ENCODE measurements at places on chromosomes 12 and 14. TPM values are rescaled to one million over a fixed set of nuclear protein-coding genes. Genes with fewer than 3 reads are reported as not detected.

TOMM20L gene
- total RNA-seq, result not detected

MIP gene
- total RNA-seq, result not detected

DYNLL1 gene
- 236 TPM for total RNA-seq

COX8C gene
- total RNA-seq, result not detected

NGB gene
- not detected for total RNA-seq

TUNAR gene
- not detected for total RNA-seq

MLF2 gene
- 110 TPM for total RNA-seq

CTSG gene
- 3.6 TPM for total RNA-seq

NPAS3 gene
- 4.3 TPM for total RNA-seq

- DNase-seq, result no peak
These were observed 209.6 kb downstream of the NUAK1 start for GRCh38 chr12:105929192-105929591.

GRCh38 chr14:61234215-61234916 lies 46.8 kb downstream of the TMEM30B start:
- no peak for DNase-seq

DNA sequence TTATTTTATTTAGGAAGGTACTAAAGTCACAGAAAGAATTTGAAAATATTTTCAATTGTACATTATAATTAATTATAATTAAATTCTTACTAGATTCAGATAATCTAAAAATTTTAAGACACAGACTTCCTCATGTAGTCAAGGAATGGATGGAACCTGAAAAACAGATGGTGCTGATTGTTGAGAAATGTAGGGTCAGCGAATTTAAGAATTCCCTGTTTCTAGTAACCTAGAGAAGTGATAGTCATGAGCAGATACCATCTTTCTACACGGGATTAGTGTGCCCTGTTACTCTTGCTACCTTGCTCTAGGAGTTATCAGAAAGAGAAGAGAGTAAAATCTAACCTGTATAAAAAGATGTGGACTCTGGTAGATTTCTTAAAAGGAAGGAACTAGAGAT lies 37.5 kb upstream of the PTHLH start:
- DNase-seq, result no peak

GRCh38 chr12:132922676-132923075 lies 33.4 kb downstream of the ZNF605 start:
- DNase-seq, result no peak

DNA sequence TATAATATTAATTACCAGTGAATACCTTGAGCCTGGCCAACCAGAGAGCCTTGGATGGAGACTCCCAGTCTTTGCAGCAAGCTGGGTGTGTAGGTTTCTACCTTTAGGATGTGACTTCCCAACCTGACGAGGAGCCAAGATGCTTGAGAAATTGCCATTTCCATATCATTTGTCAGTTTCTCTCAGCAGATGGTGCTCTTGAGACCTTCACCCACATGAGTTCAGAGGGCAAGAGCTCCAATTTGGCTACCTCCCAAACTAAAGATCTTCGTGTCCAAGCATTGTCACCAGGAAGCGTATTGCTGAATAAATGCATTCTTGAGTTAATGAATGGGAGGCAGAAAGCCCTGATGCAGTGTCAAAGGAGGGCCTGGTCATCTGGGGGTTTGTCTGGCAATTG lies 106.4 kb upstream of the TBX5 start:
- DNase-seq, result no peak

GRCh38 chr12:104204690-104205480 lies 10.7 kb upstream of the TXNRD1 start:
- DNase-seq, result no peak

- no peak for DNase-seq
These were observed 179.5 kb downstream of the NUBPL start for GRCh38 chr14:31740688-31741087.

GRCh38 chr14:89212386-89213235 lies 204.4 kb downstream of the FOXN3 start:
- DNase-seq, result no peak

DNA sequence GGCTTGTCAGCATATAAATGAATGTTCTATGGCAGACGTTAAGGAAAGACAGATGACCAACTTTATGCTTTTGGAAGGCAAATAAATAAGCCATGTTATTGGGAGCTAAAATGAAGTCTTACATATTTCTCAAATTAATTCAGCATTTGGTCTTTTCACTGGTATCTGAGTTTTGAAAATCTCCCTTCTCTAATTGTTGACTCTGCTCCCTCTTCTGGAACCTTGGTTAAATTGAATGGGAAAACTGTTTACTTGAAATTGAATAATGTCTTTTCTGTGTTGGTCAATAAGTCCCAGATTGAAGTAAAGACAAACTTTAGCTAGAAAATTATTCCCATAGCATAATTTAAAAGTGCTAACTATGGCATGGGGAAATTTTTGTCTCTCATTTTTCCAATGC lies 38.7 kb downstream of the LGR5 start:
- DNase-seq, result no peak

GRCh38 chr14:46250113-46250703 lies 401.4 kb downstream of the RPL10L start:
- DNase-seq, result no peak

DNA sequence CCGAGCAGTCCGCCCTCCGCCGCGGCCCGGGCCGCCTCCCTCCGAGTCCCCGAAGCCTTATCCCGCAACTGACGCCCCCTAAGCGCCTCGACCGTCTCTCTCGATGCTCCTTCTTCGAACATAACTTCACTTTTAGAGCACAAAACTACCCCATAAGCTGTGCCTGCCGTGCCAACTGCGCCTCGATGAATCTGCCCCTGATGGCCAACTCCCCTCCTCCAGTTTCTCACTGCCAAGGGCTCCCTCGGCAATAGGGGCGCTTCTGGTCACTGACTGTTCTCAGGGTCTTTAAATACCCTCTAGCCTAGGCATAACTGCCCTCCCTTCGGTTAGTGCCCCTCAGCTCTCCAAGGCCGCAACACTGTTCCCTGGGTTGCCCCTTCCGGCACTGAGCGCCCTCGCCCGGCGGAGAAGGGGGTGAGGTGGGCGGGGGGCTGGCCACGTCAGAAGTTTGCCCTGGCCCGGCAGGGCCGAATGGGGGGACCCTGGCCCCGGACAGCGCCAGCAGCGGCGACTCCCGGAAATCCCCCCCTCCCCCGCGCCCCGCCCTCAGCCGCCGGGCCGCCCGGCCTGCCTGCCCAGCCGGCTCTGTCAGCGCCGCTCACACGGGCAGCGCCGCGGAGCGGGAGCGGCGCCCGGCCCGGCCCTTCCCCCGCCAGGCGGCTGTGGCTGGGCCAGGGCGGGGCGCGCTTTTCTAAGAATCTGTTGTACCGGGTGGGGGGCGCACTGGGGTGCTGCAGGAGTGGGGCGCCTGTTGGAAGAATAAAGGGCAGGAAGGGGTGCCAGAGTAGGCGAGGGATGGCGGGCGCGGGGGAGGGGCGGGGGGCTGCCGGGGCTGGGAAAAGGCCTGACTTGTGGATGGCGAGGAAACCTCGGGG lies 10.6 kb downstream of the RARG start:
- DNase-seq, result peak; percentile 91

GRCh38 chr12:4915752-4916151 lies 6.0 kb downstream of the KCNA1 start:
- DNase-seq, result no peak

- DNase-seq, result no peak
These were observed 286.4 kb downstream of the NELL2 start for GRCh38 chr12:44589697-44590096.

- DNase-seq, result peak; percentile 59
These were observed 12.3 kb upstream of the RPS6KL1 start for GRCh38 chr14:74935360-74935680.

- DNase-seq, result no peak
These were observed 2.9 kb upstream of the SMOC1 start for GRCh38 chr14:69876221-69876847.

Data from aorta (tissue), 5 donors.